ENCODE measurements at places on chromosomes 13 and 19.

- DNase-seq: no peak
These were observed 415.0 kb downstream of the FOXO1 start for GRCh38 chr13:40251343-40252032.

DNA sequence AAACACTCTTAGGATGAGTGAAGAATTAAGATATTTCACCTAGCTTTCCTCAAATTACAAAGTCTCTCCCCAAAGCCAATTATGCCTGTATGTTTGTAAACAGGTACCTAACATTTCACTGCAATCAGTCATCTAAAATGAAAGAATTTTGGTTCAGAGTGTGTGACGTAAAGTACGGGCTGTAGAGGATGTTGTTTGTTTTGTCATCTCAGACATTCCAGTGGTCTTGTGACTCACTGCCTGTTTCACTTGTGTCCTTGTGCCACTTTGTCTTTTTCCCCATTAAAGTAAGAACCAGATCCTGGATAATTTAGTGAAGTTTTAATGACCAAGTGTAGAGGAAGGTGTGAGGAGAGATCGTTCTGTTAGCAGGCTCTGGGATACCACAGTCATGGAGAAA, 28.6 kb upstream of the EID2 start:
- no peak for DNase-seq

DNA sequence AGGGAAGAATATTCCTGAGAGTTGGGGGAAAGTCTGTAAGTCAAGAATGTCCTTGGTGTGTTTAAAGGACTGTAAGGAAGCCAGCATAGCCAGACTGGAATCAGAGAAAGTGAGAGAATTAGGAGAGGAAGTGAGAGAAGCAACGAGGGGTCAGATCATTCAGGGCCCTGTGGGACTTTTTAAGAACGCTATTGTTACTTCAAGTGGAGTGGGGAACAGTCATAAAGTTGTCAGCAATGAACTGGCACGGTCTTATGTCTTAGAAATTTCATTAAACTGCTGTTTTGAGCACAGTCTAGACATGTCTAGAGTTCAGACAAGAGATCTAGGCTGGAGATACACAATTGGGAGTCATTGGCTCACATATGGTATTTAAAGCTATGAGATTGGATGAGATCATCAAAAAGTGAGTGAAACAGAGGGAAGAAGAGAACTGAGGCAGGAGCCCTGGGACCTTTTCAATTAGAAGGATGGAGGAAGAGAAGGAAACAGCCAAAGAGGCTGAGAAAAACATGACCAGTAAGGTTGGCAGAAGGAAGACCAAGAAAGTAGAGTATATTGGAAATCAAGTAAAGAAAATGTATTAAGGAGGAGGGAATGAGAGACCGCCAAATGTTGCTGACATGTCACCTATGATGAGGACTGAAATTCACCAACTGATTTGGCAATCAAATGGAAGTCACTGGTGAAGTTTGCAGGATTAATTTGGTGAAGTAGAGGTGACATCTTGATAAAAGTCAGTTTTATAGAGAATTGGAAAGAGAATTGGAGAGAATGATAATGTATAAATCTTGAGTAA, 263.5 kb downstream of the GPC5 start:
- no peak for DNase-seq

DNA sequence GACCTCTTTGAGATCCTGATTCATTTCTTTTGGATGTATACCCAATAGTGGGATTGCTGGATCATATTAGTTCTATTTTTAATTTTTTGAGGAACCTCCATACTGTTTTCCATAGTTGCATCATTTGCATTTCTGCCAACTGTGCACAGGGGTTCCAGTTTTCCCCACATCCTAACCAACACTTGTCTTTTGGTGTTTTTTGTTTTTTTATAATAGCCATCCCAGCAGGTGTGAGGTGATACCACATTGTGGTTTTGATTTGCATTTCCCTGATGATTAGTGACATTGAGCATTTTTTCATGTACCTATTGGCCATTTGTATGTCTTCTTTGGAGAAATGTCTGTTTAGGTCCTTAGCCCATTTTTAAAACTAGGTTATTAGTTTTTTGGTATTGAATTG, 18.8 kb upstream of the GPR183 start:
- DNase-seq: no peak

GRCh38 chr13:75647126-75647784, 11.1 kb downstream of the LMO7 start:
- DNase-seq: no peak

GRCh38 chr19:17073869-17074633, 1.2 kb downstream of the HAUS8 start:
- DNase-seq: no peak

DNA sequence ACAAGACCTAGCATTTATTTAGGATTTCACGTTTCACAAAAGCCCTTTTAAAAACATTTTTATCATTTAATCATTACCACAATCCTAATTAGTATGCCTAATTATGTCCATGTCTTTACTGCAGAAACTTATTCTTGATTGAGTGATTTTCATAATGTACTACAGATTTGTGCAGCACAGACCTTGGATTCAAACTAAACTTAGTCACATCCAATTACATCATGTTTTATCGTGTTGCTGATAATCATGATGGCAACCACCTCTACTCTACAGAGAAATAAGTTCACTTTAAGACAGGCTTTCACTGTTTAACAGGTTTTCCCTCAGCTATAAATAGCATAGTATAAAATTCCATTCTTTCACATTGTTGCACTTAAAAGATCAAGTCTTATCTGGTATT, 240.9 kb upstream of the RFC3 start:
- no peak for DNase-seq

GRCh38 chr19:48879025-48879637, 6.9 kb downstream of the PPP1R15A start:
- no peak for DNase-seq
